ENCODE measurements at places on chromosomes 13 and 19.

GRCh38 chr13:49220036-49220855 is at the start of gene MLNR:
Gene MLNR, plus strand, starts transcription at chr13:49220338. Its CDS starts 0 bp downstream, at chr13:49220338.
- peak; percentile 47 for DNase-seq

DNA sequence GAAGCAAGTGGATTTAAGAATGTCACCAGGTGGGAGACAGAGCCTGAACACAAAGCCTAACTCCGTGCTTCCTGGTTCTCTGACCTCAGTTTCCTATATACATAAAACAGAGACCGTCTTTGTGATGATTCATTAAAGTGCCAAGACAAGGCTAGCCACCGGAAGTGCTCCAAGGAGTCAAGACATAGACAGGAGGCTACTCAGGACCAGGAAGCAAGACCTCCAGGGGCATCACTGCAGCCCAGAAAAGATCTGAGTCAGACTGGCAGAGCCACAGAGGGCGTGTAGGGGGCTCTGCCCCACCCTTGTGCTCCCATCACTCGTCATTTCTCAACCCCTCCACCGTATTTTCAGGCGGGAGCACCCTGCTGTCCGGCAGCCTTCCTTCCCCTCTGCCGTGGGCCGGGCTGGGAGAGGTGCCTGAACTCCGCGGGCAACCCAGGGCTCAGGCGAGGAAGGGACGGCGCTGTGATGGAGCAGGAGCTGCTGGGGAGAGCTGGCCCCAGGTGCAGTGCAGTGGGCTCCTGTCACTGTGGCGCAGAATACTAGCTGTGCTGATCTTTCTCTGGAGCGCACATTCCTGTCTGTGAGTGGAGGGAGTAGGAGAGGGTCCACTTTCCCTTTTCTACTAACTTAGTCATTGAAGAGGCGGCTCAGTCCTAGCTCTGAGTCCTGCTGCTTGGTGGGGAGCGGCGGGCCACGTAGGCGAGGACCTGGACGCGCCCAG is 134.7 kb upstream of the GPR12 start:
- DNase-seq = no peak

DNA sequence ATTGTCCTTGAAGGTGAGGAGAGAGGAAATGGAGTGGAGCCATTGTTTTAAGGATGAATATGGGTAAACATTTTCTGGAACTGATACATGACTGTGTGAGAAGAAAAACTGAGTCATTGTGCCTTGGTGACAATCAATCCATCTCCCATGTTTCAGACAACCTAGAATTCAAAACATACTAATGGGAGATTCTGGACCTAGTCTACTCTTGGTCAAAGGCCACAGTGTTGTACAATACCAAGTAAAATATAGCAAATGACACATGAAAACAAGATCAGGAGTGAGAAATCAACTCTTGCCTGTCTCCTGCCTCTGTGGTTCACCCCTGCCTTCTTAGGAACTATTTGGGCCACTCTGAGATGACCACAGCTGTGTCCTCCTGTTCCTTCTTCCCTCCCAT is 13.1 kb downstream of the CEBPA start:
- DNase-seq = no peak

DNA sequence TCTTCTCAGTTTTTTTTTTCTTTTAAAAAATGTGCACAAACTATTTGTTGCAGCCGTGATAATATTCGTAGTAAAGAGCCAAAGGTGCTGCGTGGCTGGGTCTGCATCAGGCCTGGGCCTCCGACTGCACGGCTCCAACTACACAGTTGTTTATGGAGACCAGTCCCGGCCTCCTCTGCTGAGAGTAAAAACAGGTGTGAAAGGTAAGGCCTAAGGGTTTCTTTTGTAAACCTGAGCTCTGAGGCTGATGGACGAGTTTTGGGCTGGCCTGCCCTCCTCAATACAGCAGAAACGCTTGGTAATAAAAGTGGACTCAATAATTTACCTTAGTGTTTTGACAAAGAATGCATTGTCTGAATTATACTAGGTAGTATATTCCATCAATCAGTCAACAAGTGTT is 3.9 kb downstream of the MBNL2 start:
- DNase-seq = no peak

DNA sequence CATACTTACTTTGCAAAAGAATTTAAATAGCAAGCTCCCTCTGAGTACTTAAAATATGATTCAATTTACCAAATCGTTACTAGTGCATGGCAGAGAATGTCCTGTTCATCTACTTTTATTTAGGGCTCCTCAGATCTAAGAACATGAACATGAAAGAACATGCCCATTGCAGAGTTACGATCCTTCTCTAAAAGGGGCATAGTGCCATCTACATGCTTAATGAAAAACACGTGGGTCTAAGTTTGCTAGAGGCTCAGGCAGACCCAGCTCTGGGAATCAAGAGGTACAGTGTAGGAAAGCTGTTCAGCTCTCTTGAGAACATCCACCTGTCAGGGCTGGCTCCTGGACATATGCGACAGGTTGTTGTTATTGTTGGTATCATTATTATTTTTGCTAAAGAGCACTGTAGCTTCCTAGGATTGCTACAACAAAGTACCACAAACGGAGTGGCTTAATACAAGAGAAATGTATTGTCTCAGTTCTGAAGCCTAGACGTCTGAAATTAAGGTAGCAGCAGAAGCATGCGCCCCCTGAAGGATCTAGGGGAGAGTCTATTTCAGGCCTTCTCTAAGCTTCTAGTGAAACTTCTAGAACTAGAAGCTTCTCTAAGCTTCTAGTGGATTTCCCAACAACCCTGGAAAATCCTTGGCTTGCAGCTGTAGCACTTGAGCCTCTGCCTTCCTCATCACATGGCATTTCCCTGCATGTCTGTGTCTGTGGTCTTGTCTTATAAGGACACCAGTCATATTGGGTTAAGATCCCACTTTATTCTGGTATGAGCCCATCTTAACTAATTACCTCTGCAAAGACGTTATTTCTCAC is 133.9 kb downstream of the DCT start:
- no peak for DNase-seq

DNA sequence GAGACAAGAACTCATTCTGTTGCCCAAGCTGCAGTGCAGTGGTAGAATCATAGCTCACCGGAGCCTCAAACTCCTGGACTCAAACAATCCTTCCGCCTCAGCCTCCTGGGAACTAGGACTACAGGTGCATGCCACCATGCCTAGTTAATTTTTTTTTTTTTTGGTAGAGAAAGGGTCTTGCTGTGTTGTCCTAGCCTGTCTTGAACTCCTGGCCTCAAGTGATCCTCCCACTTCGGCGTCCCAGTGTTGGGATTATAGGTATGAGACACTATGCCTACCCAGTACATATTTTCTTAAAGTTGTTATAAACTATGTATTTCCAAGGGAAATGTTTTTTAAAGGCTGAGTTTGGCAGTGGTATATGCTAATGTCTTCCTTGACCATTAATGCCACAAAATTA is 412.6 kb downstream of the KLF12 start:
- no peak for DNase-seq

DNA sequence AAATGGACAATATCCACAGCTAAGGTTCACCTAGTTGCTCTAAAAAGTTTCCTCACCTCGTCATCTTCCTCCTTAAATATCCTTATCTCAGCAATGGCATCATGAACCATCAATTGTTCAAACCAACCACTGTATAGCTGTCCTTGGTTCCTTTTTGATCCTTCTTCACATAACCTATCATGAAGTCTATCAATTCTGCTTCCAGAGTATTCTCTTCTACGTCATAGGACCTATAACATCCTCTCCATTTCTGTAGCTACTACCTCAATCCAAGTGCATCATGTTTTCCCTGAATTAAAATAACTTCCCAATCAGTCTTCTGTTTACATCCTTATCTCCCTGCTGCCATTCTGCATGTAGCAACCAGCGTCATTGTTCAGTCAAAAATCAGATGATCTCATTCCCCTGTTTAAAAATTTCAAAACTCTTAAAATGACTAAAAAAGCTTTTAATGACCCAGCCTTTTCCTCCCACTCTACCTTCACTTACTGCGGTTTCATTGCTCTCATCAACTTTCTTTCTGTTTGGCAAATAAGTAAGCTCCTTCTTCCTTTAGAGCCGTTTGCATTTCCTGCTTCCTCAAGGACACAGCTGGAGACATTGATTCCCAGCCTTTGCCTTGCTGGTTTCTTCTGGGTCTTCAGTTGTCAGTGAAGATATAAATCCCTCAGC is 223.9 kb upstream of the MIR17HG start:
- DNase-seq = no peak

GRCh38 chr19:33063753-33064457 is 783 bp downstream of the RHPN2 start:
- DNase-seq = no peak

DNA sequence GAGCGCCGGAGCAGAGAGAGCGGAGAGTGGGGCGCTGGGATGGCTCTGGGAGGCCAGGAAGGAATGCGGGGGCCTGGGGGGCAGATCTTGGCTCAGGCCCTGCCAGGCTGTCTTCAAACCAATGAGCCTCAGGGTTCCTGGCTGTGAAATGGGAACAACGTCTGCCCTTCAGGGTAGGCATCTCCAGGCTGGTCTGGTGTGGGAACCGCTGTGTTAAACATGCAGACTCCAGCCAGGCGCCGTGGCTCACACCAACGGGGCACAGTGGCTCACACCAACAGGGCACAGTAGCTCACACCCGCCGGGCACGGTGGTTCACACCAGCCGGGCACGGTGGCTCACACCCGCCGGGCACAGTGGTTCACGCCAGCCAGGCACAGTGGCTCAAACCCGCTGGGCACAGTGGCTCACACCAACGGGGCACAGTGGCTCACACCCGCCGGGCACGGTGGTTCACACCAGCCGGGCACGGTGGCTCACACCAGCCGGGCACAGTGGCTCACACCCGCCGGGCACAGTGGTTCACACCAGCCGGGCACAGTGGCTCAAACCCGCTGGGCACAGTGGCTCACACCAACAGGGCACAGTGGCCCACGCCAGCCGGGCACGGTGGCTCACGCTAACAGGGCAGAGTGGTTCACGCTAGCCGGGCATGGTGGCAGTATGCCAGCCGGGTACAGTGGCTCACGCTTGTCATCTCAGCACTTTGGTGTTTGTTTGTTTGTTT is 40.1 kb downstream of the EFNA2 start:
- DNase-seq = no peak

DNA sequence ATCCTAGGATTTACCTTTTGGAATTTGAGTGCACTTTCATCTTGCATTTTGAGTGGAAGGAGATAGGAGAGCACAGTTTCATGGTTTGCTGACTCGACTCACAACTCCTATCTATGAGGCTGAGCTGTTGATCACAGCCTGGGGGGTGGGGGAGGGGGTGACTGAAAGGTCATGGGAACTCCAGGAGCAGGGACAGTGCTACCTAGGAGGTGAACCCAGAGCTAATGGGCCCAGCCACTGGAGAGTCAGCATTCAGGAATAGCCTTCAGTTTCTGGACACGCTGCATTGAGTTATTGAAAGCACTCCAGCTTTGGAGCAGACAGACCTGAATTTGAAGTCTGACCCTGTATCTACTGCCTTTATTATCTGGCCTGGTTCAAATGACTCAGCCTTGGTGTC is 339.9 kb downstream of the SLC7A1 start:
- no peak for DNase-seq

DNA sequence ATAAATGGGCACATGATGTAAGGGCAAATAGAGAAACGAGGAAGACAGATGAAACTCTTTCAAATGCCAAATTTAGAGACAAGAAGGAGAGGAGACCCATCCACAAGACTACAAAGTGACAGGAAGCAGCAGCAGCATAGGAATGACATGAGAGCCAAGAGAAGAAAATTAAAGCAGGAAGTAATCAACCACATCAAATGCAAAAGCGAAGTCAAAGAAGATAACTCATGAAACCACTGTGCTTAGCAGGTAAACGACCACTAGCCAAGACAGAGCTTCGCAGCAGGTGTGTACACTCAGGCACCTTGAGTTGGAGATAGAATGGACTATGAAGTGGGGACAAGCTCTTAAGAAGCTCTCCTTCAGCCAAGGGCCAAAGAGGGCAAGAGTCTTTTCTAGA is 64.1 kb downstream of the KLF12 start:
- DNase-seq = no peak

- no peak for DNase-seq
Observed at GRCh38 chr13:93620181-93620765, 393.7 kb downstream of the GPC6 start.

- DNase-seq = peak; percentile 84
Observed at GRCh38 chr19:16628984-16629691, 1.1 kb upstream of the MED26 start.

GRCh38 chr13:114097893-114098688 is 34.3 kb downstream of the RASA3 start:
- peak; percentile 24 for DNase-seq

DNA sequence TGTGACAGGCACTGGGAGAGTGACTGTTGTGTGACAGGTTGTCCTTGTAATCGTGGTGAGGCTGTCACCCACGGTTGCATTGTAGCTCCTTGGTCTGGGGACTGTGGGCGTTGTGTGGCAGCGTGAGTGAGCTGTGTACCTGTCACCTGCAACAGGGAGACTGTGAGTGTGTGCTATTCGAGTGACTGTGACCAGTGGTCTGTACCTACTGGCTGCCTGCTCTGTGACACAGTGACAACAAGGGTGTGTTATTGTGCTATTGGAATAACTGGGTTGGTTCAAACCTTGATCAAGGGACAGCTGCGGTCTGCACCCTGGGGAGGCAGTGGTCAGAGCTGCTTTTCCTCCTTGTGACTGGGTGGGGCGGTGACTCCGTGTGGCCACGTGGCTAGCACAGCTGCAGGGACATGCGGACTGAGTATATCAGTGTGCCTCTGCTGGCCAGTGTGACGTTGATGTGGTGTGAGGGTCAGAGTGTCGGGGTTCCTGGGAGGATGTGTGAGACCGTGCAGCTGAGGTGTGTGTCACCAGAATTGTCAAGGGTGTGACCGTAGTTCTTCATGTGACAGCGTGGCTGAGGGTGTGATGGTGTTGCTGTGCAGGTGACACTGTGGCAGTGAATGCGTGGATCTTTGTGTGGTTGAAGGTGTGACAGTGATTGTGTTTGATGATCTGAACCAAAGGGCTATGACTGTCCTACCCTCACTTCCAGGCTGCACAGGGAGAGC is 10.1 kb upstream of the NFIX start:
- peak; percentile 86 for DNase-seq

DNA sequence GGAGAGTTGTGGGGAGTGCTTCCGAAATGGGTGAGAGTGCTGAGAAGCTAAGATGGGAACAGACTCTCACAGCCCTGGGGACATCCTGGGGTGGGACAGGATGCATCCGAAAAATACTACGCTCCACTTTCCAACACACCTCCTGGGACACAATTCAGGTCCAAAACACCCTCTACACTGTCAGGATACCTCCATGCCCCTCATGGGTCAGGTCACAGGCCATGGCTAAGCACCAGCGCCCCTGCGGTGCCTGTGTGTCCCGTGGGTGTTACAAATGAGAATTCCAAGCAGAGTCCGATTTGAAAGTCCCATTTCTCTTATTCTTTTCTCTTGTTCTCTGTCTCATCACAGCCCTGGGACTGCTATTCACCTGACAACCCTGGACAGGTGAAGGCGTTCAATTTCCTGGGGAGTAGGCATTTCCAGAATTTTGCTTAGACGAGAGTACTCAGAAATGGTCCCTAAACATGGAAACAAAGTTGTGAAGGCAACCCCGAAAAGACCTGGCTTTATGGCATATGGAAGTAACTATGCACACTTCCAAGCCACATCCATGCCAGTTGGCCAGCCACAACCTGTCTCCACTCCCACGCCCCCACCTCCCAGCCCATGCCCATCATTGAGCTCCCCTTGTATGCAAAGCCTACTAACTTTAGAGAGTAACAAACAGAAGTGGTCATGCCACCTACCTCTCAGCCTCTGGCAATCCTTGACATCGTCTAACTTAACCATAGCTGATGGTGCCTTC is 87.9 kb upstream of the ZNF507 start:
- no peak for DNase-seq

Data from femur (tissue), 1 donor.